Lower leg skin (tissue), 4 donors: ENCODE measurements at places on chromosomes 7 and 10. TPM values are rescaled to one million over a fixed set of nuclear protein-coding genes. Genes with fewer than 3 reads are reported as not detected.

CYP2C18 gene
- total RNA-seq: 6.1 TPM

CUZD1 gene
- total RNA-seq: 0.49 TPM

DNA sequence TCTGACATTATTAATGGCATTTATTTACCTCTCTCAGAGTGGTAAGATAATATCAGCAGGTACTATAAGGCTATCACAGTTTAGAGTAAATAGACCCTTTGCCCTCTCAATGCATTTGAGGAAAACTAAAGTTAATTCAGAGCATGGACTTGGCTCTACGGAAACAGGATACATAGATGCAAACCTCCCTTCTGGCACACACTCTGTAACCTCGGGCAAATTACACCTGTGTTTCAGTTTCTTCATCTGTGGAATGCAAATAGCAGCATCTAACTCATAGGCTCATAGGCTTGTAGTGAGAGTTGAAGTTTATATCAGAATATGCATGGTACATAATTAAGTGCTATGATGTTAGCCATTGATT is 5.6 kb downstream of the RAPGEF5 start:
- no peak for DNase-seq

- DNase-seq: no peak
Observed at GRCh38 chr7:52862321-52862720, 173.1 kb upstream of the POM121L12 start.

MRLN gene
- total RNA-seq: not detected

TMEM196 gene
- not detected for total RNA-seq

HSPA12A gene
- total RNA-seq: 9.9 TPM

DNA sequence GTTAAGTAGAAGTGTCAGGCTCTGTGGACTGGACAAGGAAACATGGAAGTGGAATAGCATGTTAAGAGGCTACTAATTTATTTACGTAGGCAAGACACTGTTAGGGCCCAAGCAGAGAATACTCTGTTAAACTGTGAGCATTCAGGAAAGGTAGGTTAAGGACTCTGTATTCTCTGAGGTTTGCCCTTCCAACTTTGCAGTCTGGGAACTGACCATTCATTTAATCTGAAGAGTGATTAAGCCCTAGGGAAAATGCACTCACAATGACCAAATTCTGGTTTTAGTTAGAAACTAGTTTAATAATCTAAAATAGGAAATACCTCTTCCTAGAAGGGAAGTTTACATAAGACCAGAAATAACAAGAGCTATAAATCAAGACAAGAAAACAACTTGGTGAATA is 266.6 kb downstream of the SUGCT start:
- no peak for DNase-seq

STEAP1B gene
- total RNA-seq: not detected

- DNase-seq: no peak
Observed at GRCh38 chr7:1930381-1931065, 260.4 kb downstream of the ELFN1 start.

- DNase-seq: no peak
Observed at GRCh38 chr7:40972426-40972825, 730.5 kb downstream of the INHBA start.

GRCh38 chr10:118321724-118322575 is 20.2 kb downstream of the FAM204A start:
- no peak for DNase-seq

DNA sequence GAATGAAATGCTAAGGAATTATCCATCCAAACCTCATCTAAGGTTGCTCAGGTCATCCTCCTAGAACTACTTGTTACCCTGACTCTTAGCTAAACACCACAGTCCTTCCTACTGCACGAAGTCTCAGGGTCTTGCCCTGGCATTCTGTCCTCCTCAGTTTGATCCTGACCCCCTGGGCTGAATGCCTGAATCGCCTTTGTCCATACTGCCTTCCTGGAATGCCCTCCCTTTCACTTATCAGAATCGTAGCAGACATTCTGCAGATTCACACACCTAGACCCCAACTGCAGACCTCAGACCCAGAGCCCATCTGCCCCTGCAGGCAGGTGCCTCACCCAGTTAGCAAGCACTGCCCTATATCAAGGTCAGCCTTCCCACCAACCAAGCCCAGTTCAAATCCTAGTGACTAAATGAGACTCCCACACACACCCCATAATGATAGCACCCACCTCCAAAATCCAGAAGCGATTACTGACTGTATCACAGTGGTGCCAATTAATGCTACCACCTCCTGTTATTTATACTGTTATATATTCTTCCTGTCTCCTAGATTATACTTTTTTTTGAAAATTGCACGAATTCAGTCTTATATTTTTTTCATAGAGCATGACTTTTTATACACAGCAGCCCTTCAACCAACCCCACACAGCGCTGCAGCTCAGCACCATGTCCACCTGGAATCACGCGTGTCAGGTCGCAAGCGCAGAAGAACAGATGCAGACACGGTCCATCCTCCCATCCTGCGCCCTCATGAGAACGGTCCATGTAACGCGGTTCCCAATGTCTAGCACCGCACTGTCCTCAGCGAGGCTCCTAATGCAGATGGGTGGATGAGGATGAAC is 3.7 kb downstream of the PARD3 start:
- peak; percentile 76 for DNase-seq

DNA sequence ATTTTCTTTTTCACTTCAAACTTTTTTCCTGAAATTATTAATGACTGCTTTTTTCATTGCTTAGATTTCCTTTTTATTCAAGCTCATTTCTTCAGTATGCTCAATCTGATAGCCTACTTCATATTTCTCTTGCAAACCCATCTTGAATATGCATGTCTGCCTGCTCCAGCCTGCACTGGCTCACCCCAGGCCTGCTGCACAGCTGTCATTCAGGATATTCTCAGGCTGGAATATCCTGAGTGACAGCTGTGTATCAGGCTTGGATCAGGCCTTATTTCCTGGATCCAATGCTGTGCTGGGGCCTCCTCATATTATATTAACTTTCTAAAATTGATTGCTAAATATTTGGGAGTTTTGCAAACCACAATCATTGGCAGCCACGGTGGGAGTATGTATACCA is 120.2 kb upstream of the TNS3 start:
- DNase-seq: no peak

- DNase-seq: no peak
Observed at GRCh38 chr7:108463613-108464012, 7.4 kb upstream of the NRCAM start.

EBLN1 gene
- not detected for total RNA-seq

DNA sequence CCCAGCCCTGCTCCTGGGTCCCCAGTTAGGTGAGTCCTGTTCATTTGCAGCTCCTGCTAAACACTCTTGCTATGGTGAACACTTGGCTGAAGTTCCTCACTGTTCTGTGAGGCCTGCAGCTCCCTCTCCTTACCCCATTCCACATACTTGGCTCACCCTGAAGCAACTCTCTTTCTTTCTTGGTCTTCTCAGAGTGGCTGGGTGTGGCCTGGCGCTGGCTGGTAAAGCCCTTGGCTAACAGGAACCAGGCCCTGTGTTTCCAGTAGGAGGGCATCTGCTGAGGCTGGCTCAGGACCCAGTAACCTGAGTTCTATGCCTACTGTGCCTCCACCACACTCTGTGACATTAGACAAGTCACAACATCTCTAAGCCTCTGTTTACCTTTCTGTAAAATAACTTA is 53.1 kb upstream of the COL13A1 start:
- DNase-seq: no peak

FAM237B gene
- not detected for total RNA-seq

DNA sequence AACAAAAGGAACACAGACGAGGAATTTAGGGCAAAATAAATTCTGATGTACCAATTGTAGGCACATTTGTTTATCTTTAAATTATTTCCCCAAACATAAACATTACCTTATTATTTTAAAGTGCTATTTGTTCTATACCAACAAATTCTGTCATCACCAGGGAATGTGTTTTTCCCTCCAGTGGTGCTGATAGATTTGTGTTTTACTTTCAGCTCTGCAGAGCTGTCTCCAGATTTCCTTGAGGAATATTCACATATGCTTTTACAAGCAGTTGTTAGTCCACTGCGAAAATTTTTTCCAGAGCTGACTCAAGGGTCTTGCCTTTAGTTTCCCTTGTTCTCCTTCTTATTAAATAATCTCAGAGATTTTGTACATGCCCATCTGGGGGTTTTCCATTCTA is 362.8 kb downstream of the PHF14 start:
- no peak for DNase-seq

PODXL gene
- total RNA-seq: 18.1 TPM

GRCh38 chr10:100022403-100022802 is 12.7 kb upstream of the DNMBP start:
- no peak for DNase-seq

DNA sequence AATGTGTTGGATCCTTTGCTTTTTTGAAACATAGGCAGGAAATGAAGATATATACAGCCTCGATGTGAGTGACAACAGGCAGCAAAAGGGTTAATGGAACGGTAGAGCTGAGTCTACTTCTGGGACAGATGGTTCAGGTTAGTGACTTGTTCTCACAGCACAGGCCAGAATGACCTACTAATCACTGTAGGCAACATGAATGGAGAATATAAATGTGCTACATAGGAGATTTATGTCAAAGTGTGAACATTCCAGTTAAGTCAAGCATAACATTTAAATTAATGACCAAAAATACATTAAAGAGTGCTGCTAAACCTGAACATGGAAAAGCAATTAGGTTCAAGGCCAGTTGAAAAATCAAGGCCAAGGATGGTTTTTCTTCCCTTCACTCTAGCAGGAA is 235.2 kb downstream of the POU6F2 start:
- DNase-seq: no peak

- no peak for DNase-seq
Observed at GRCh38 chr7:8151161-8151725, 110.7 kb downstream of the ICA1 start.

GRCh38 chr10:71094712-71095390 is 117.5 kb upstream of the UNC5B start:
- DNase-seq: no peak

PUS7 gene
- 20.6 TPM for total RNA-seq

GRCh38 chr10:100738055-100738827 is 7.1 kb upstream of the PAX2 start:
- DNase-seq: no peak

PAX4 gene
- total RNA-seq: not detected

DNA sequence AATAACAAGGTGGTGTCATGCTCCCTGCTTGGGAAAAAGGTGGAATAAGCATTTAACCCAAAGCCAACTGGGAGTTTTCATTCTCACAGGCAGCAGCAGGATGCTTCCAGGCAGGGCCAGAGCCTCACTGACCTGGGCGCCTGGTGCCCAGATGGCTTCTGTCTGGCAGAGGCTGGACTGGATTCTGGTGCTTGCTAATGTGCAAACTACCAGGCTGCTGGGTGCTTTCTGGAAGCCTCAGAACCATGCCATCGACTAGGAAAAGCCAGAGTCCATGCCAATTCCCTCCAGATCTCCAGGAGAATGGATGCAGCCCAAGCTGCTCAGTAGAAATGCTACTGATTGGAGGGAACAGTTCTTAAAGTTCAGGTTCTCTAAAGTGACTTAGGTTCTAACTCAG is 36.2 kb downstream of the VIPR2 start:
- DNase-seq: no peak

- DNase-seq: no peak
Observed at GRCh38 chr10:86536294-86536861, 14.8 kb upstream of the WAPL start.

NEUROD6 gene
- total RNA-seq: not detected

DNA sequence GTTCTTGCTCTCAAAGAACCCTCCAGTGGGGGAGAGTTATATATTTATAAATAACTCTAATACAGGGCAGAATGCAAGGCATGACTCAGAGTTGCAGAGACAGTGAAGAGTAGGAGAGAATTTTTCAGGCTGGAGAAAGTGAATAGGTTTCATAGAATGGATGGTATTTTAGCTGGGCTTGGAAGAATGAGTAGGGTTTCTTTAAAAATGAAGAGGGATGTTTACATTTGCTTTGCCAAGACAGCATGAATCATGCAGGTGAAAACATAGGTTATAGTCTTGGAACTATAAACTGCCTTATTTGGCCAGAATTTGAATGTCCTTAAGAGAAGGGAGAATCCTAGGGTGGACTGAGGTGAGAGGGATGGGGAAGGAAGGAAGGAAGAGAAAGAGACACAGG is 124.8 kb downstream of the CPED1 start:
- no peak for DNase-seq

DNA sequence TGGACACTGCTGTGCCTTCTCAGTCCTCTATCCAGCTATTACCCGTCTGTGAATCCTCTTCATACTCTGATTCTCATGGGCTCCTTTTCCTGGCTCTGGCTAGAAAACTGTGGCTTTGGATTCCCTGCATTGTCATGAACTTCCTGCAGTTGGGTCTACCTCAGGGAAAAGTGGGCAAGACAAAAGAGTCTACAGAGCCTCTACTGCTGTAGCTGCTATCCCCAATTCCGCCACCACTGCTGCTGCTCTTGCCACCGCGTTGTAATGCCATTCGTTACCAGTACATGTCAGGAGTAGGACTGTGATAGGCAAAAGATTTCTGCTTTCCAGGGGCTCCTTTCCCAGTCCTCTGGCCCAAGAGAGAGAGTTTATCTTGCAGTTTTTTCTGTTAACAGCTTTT is 23.9 kb upstream of the PPP1R17 start:
- no peak for DNase-seq

GRCh38 chr10:29377333-29377961 is 88.6 kb downstream of the LYZL1 start:
- no peak for DNase-seq

FUOM gene
- 11.1 TPM for total RNA-seq

ACSM6 gene
- total RNA-seq: 0.95 TPM

GRCh38 chr7:726854-727103 is 280 bp downstream of the DNAAF5 start:
- no peak for DNase-seq

- DNase-seq: no peak
Observed at GRCh38 chr7:77427996-77428603, 12.0 kb upstream of the GSAP start.

DNA sequence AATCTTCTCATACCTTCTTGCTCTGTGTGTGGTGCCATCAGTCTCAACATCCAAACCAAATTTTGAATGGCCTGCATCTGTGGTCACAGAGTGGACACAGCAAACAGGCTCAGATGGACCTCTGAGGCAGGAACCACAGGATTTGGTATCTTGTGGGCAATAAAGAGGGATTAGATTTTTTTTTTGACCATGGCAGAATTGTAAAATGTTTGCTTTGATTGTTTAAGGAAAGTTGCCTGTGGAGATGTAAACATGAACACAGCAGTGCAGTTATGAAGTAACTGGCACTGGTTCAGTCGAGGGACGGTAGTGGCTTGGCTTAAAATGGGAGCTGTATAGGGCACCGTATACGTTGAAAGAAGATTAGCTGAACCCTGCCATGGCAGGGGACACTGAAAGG is 464.7 kb downstream of the SH2D4B start:
- no peak for DNase-seq

- no peak for DNase-seq
Observed at GRCh38 chr10:68047554-68048327, 27.3 kb downstream of the HERC4 start.

- DNase-seq: no peak
Observed at GRCh38 chr10:34080485-34081346, 734.4 kb downstream of the PARD3 start.

EVX1 gene
- not detected for total RNA-seq

DNA sequence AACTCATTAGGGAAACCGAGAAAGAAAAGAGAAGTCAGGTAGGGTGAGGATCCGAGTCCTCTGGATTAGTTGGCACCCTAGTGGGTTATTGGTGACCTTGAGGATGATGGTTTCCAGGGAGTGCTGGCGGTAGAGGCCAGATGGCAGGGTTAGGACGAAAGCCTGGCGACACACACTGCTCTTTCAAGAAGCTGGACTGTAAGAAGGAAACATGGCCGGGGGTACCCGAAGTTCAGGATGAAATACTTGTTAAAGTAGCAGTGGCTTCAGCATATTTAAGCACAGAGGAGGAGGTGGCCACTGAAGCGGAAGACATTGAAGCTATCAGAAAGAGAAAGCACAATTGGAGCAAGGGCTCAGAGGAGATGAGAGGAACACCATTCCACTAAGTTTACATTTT is 224.6 kb downstream of the RELN start:
- DNase-seq: no peak
